ENCODE measurements at places on chromosomes 5 and 9. TPM values are rescaled to one million over a fixed set of nuclear protein-coding genes. Genes with fewer than 3 reads are reported as not detected.

The PROB1 gene
- 1.4 TPM for total RNA-seq

The C9orf153 gene
- 0.64 TPM for total RNA-seq

The LCN1 gene
- not detected for total RNA-seq

The C9orf152 gene
- 0.07 TPM for total RNA-seq

The TMEM252 gene
- not detected for total RNA-seq

The ADGRD2 gene
- 0.34 TPM for total RNA-seq

The SLC46A2 gene
- total RNA-seq: not detected

The SPINK5 gene
- total RNA-seq: 51.3 TPM

The PRSS3 gene
- 3.1 TPM for total RNA-seq

The TMEM232 gene
- 2.8 TPM for total RNA-seq

The SLC34A3 gene
- under 0.01 TPM for total RNA-seq

The TMOD1 gene
- total RNA-seq: not detected

The PHYHD1 gene
- 1.3 TPM for total RNA-seq

The GABRG2 gene
- total RNA-seq: not detected

The SLC36A2 gene
- total RNA-seq: not detected

The SLC35A4 gene
- 53.9 TPM for total RNA-seq

The ANKDD1B gene
- total RNA-seq: 0.68 TPM

The PRR16 gene
- 0.36 TPM for total RNA-seq

The OMD gene
- not detected for total RNA-seq

The FAT2 gene
- 33.5 TPM for total RNA-seq

The NIPSNAP3A gene
- 24.9 TPM for total RNA-seq

The SNCAIP gene
- total RNA-seq: 0.07 TPM

The ALDH1A1 gene
- total RNA-seq: 32.2 TPM

The NCS1 gene
- total RNA-seq: 24.6 TPM

The TRIM7 gene
- 15.7 TPM for total RNA-seq

The CDC25C gene
- total RNA-seq: 0.34 TPM

The WDR31 gene
- total RNA-seq: 4.1 TPM

The BTNL9 gene
- 0.07 TPM for total RNA-seq

The LSM11 gene
- total RNA-seq: 3.8 TPM

The PCDHGA2 gene
- total RNA-seq: 1.00 TPM

All from nasal cavity respiratory epithelium epithelial cell of viscerocranial mucosa (primary cell).